A549 treated with CORT108297 at 1 μM for 4 hours (cell line): ENCODE measurements at places on chromosomes 5 and 9. TPM values are rescaled to one million over a fixed set of nuclear protein-coding genes. Genes with fewer than 3 reads are reported as not detected.

Gene PPP3R2
- total RNA-seq: not detected in 5 replicates

Gene CCL27
- 0.15 to 0.21 TPM (median 0.16 TPM) in 3 of 5 replicates, not detected in the others for total RNA-seq

Gene DNAH5
- total RNA-seq: 0.66 to 1.8 TPM (median 1.3 TPM) in 5 replicates

Gene PTGES
- 113 to 139 TPM (median 120 TPM) in 5 replicates for total RNA-seq

Gene FAM221B
- total RNA-seq: not detected in 5 replicates

Gene CCDC127
- 6.0 to 7.2 TPM (median 6.8 TPM) in 5 replicates for total RNA-seq

Gene PAPPA
- 24.8 to 45.0 TPM (median 35.3 TPM) in 5 replicates for total RNA-seq

Gene DCP2
- total RNA-seq: 8.5 to 14.7 TPM (median 12.1 TPM) in 5 replicates

Gene CER1
- total RNA-seq: not detected in 5 replicates

Gene CHSY3
- total RNA-seq: 0.06 to 0.29 TPM (median 0.13 TPM) in 5 replicates

Gene PCDHB4
- total RNA-seq: 0.06 to 0.12 TPM (median 0.07 TPM) in 4 of 5 replicates, not detected in the other

Gene C9
- not detected in 5 replicates for total RNA-seq

Gene SLC12A2
- total RNA-seq: 10.5 to 13.4 TPM (median 12.4 TPM) in 5 replicates

Gene DRD1
- total RNA-seq: 0.28 to 0.96 TPM (median 0.47 TPM) in 5 replicates

Gene PCDHGA11
- 0.02 to 0.03 TPM (median 0.02 TPM) in 4 of 5 replicates, not detected in the other for total RNA-seq

Gene SGCD
- 4.0 to 5.2 TPM (median 4.5 TPM) in 5 replicates for total RNA-seq

Gene MARCOL
- not detected in 5 replicates for total RNA-seq

Gene ERCC6L2
- 8.6 to 13.4 TPM (median 10.7 TPM) in 5 replicates for total RNA-seq

Gene B4GALT1
- 153 to 203 TPM (median 182 TPM) in 5 replicates for total RNA-seq

Gene ARID3C
- 0.15 to 0.25 TPM (median 0.24 TPM) in 4 of 5 replicates, not detected in the other for total RNA-seq

Gene CAMK4
- 0.06 to 0.11 TPM (median 0.10 TPM) in 4 of 5 replicates, not detected in the other for total RNA-seq

Gene EIF4EBP3
- 0.44 to 2.1 TPM (median 1.7 TPM) in 5 replicates for total RNA-seq
